ENCODE measurements at places on chromosomes 2 and 18. TPM values are rescaled to one million over a fixed set of nuclear protein-coding genes. Genes with fewer than 3 reads are reported as not detected.

The FSHR gene
- not detected for total RNA-seq

The CPLX4 gene
- total RNA-seq = not detected

The PRSS56 gene
- total RNA-seq = not detected

The SCN3A gene
- total RNA-seq = not detected

The ASXL3 gene
- not detected for total RNA-seq

All from CD4-positive, alpha-beta T cell (primary cell).